ENCODE measurements at places on chromosomes 1 and 21.

GRCh38 chr1:30255111-30255724, 468.2 kb downstream of the MATN1 start:
- DNase-seq, result no peak

DNA sequence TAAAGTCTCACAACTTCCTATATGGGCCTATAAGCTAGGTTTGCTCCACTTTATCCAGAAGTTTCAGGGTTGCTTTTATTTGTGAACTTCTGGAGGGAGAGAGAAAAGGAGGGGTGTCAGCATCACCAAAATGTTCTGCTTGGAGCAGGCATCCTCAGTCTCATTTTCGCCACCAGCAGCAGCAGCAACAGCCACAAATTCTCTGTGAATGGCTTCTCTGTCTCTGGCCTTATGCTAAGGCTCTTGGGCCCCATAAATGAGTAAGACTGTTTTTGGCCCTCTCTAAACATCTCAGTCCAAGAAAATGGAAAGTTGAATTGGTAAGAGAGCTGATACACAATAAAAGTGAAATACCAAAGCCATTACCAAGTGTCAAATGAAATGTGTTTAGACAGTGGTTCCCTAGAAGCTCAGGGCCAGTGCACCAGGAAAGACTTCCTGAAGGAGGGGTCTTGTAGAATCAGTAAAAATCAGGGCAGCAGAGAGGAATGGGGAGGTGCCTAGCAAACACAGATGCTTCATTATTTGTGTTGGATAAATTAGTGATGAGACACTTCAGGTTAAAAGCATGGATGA, 53.0 kb upstream of the SPATA6 start:
- no peak for DNase-seq

DNA sequence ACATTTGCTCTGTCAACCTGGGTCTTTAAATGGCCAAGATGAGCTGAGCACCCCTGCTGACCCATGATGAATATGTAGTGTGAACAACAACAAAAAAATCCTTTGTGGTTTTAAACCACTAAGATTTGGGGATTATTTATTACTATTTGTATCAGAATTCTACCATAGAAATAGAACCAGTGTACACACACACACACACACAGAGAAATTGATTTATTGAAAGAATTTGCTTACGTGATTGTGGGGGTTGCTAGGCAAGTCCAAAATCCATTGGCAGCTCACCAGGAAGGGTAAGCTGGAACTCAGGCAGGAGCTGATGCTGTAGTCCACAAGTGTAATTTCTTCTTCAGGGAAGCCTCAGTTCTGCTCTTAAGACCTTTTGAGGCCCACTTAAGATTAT, 82.5 kb upstream of the MAP1LC3C start:
- DNase-seq, result no peak

GRCh38 chr1:150748878-150749719, 16.5 kb downstream of the CTSS start:
- no peak for DNase-seq

DNA sequence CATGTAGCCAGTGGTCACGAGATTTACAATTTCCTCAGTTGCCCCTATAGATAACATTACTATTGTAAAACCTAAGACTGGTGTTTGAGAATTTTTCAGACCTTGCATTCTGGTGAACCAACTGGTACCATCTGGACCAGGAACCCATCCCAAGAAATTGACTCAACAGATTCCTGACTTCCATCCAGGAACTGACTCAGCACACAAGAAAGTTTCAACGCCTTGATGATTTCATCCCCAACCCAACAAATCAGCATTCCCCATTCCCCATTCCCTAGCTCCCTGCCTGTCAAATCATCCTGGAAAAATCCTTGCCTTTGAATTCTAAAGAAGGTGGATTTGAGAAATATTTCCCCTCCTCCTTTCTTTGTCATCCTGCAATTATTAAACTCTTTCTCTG, 529.8 kb upstream of the PRMT6 start:
- DNase-seq, result no peak

- no peak for DNase-seq
Measured at GRCh38 chr1:103122983-103123720, 14.8 kb upstream of the COL11A1 start.

- no peak for DNase-seq
Measured at GRCh38 chr1:65407877-65408276, 12.6 kb upstream of the LEPR start.
